Eye (tissue), 1 donor: ENCODE measurements at places on chromosomes 4 and X.

DNA sequence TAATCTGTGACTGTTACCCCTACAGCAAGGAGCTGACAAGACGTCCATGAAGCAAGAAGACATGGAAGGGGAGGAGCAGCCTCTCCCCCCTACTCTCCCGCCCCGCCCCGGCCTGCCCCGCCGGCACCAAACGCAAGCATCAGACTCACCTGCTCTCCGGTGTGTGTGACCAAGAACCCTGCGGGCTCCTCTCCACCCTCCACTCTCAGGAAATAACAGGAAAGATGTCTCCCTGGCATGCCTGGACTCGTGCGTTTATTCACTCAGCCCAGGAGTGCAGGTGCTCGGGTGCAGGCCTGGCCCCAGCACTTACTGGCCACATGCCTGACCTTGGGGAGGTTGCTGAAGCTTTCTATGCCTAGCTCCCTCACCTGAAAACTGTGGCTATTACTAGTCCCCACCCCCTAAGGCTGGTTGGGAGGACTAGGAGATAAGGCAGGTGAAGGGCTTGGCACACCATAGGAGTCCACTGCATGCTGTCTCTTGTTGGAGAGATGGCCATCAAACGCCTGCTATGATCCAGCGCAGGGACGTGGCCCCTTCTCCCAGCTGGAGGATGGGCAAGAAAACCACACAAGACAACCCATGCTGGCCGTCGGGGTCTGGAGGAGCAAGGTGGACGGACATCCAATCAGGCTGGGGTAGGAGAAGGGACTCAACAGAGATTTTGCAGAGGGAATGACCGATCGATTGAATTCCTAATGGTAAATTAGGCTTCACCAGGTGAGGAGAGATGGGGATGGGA is 34.9 kb upstream of the CLDN24 start:
- DNase-seq = no peak

DNA sequence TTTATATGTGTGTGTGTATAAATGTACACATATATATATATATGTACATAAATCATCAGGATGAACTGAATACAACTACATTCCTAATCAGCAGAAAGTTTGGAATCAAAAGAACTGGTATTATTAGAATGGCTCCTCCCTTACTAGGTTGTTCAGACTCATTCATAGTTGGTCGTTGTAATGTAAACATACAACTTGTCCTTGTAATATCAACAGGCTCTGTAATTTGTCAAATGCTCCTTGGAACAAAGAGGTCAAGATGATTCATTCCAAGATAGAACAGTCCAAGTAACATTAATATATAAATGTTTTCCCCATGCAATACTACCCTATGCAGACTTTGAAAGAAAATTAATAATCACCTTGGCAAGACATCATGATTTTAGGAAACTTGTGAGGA is 351.4 kb upstream of the SMIM31 start:
- DNase-seq = no peak

- DNase-seq = no peak
Measured at GRCh38 chr4:95957054-95957453, 117.2 kb downstream of the PDHA2 start.

DNA sequence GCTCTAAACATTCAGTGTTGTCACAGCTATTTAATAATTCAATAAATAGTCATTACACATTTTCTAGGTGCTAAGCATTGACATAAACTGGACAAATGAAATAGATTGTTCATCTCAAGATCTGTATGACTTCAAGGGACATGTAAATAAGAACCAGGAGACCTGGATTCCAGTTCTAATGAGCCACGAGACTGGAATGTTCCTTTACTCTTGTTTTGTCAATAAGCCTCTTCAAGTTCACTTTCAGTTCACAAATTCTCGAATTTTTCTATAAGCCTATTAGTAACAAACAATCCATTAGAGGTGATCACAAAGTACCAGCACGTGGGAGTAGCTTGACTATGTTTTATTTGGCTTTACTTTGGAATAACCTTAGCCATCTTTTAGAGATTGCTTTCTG is 514.0 kb upstream of the SMIM31 start:
- DNase-seq = no peak

DNA sequence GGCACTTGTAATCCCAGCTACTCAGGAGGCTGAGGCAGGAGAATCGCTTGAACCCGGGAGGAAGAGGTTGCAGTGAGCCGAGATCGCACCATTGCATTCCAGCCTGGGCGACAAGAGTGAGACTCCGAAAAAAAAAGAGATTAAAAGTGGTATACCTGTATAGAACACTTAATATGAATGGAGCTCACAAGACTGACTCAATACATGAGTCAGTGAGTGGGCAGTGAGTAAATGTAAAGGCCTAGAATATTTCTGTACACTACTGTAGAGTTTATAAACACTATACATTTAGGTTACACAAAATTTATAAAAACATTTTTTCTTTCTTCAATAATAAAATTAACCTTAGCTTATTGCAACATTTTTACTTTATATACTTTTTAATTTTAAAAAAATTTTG is 93.8 kb downstream of the CENPC start:
- no peak for DNase-seq

- DNase-seq = peak; percentile 92
Measured at GRCh38 chr4:52957220-52957686, 95.1 kb downstream of the RASL11B start.

- peak; percentile 69 for DNase-seq
Measured at GRCh38 chr4:30722359-30723200, 2.4 kb downstream of the PCDH7 start.

- DNase-seq = no peak
Measured at GRCh38 chrX:6989858-6990257, 157.7 kb upstream of the STS start.

DNA sequence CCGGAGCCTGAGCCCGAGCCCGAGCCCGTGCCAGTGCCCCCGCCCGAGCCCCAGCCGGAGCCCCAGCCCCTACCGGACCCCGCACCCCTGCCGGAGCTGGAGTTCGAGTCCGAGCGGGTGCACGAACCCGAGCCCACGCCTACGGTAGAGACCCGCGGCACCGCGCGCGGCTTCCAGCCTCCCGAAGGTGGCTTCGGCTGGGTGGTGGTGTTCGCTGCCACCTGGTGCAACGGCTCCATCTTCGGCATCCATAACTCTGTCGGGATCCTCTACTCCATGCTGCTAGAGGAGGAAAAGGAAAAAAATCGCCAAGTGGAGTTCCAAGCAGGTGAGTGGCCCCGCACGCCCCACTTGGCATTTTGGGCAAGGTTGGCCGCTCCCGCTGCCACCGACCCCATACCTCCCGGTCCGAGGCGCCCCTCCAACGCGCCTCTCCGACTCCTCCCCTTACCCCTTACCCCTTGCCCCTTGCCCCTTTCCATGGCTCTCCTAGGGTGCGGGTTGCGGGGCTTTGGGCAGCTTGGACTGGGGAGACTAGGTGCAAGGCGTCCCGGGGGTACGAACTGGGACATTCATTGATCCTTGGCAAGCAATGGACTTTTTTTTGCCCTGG is 553 bp downstream of the SLC16A2 start:
- DNase-seq = no peak

- no peak for DNase-seq
Measured at GRCh38 chrX:17355976-17356375, 19.0 kb upstream of the NHS start.

DNA sequence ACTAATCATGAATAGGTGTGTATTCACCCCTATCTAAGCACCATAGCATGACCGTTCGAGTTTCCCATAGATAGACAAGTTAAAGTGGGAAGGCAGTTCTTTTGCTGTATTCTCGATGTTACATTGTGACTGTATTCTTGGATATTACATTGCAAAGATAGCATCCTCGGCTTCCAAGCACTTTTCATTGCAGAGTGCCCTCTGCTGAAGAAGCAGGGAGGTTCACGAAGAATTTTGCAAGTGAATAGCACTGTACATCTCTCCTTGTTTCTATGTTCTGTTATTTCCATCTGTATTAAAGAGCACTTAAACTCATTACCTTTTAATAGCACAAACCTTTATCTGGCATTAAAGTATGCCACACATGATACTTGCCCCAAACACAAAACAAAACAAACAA is 426.7 kb upstream of the ARX start:
- DNase-seq = peak; percentile 7

DNA sequence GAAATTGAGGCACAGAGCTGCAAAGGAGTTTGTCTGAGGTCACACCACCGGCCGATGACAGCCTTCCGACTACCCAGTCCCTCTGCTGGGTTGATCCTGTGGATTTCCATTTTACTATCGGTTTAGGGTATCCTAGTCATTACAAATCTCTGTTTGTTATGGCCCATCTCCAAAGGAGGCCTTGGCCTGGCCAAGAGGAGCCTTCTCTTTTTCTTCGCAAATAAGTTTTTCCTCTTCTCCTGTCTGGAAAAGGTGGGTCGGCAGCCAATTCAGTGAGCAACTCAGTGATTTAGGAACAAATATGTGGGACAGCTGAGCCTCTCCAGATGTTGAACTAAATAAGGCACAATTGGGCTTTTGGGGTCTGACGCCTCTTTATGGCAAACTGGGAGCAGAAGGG is 169.2 kb upstream of the RBPJ start:
- DNase-seq = no peak

DNA sequence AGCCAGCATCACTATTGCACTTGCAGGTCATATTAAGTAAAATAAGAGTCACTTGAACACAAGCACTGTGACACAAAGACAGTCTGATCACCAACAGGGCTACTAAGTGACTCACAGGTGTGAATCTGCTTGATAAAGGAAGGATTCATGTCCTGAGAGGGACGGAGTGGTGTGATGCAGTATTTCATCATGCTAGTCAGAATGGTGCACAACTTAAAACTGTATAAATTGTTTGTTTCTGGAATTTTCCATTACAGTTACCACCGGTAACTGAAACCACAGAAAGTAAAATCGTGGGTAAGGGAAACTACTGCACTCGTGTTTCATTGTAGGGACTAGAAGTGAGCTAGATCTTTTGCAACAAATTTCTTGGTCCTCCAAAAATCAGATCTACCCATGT is 109.7 kb downstream of the ELOVL6 start:
- DNase-seq = no peak

DNA sequence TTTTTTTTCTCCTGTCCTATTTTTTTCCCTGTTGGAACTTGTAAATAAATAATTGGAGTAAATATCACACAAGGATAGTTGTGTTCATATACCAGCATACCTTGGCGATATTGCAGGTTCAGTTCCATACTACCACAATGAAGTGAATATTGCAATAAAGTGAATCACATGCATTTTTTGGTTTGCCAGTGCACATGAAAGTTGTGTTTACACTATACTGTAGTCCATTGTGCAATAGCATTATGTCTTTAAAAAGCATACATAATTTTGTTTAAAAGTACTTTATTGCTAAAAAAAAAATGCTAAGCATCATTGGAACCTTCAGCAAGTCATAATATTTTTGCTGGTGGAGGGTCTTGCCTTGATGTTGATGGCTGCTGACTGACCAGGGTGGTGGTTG is 88.6 kb downstream of the GSTCD start:
- DNase-seq = no peak

GRCh38 chr4:104345598-104346242 is 149.0 kb downstream of the CXXC4 start:
- no peak for DNase-seq

DNA sequence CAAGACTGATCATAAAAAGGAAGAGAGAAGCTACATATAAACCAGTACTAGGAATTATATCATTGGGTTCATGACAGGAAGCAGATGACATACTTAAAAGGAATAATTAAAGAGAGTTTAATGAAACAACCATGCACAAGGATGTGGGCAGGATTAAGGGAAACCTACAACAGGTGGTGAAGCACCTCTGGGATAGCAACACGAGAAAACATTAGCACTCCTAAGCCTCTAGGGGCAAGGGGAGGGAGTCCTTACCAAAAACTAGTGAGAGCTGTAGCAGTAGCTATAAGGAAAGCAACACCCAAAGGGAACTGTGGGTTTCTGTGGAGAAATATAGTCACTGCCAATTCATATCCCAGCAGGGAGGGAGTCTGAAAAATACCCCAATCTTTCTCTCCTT is 7.2 kb upstream of the THOC2 start:
- DNase-seq = no peak

DNA sequence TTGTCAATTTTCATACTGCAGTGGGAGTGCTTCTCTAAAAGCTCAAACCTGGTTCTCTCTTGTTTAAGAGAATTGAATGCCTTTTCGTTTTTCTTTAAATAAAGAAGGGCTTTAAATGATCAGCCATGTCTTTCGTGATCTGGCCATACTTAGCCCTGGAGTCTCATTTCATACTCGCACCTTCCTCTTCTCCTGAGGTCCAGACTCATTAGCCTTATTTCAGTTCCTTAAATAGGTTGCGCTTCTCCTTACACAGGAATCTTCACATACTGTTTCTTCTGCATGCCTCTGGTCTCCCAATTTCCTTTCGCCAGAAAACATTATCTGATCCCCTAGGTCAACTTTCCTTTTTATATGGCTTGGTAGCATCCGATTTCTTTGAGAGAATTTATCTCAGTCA is 565.6 kb upstream of the TENM3 start:
- DNase-seq = no peak

DNA sequence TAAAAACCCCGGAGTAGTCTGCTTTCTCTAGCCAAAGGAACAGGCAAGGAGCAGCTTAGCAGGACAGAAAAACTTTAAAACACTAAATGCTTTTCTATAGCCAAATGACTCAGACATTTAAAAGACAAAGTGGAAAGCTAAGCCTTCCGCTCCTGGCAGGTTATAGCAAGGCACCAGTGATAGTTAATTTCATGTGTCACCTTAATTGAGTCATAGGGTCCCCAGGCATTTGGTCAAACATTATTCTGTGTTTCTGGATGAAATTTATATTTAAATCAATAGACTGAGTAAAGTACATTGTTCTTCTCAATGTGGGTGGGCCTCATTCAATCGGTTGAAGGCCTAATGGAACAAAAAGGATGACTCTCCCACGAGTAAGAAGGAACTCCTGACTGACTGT is 885.7 kb upstream of the ADGRL3 start:
- no peak for DNase-seq

DNA sequence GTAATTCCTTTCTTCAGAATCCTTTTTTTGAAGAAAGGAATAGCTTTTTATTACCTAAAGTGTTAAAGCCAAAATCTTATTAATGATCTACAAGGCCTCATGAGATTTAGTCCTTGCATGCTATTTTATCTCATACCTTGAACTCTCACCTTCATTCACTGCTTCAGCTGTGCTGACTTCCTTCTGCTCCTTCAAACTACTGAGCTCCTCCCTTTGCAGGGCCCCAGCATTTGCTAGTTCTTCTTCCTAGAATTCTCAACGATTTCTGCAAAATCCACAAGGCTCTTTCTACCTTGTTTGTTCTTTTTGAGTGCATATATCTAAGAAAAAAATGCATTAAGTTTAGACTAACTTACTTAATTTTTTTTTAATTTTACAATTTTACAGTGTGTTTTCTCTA is 619.5 kb downstream of the EPHA5 start:
- DNase-seq = no peak
